ENCODE measurements at places on chromosomes 3 and 15.

GRCh38 chr3:186746008-186746407 is 28.8 kb downstream of the KNG1 start:
- peak; percentile 75 for DNase-seq

DNA sequence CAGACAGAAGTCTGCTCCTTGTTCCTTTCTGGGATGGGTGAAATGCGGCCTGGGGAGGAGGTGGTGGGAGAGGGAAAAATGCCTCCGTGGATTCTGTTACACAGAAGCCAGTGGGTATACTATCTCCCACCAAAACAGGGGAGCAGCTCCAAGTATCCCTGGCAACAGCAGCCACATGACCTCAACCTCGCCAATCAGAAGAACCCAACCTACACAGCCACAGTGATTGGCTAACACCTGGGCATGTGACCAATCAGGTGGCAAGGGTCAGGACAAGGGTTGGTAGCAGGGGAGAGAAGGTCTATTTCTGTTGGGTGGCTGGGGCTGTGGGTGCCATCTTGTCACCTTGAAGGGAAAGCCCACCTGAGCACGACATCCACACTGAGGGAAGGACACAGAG is 9.1 kb upstream of the ACAD9 start:
- DNase-seq, result no peak

DNA sequence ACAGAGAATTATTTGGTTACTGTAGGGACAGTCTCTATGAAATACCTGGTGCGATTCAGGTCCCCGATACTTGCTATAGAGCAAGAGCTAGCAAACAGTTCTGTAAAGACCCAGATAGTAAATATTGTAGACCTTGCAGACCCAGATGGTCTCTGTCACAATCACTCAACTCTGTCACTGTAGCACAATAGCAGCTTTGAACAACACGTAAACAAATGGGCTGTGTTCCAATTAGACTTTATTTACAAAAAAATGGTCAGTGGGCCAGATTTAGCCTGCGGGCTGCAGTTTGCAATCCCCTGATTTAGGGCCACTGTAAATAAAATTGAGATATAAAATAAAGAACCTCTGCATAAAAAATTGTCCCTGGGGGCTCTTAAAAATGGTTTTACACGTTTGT is 127.7 kb downstream of the SV2B start:
- no peak for DNase-seq

DNA sequence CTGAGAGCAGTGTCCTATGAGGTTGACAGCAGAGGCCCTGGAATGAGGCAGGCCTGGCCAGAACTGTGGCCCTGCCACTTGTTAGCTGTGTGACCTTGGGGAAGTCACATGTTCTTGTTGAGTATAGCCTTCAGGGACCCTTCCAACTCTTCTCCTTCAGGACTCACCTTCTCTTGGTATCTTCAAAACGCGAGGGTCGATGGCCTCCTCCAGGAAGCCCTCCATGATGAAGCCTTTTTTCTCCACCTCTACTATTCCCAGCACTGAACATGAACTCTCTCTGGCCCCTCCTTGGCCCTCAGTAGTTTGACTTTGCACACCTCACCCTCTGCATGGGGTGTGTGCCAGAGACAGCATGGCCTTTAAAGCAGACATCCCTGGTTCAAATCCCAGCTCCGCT is 195.1 kb upstream of the LINGO1 start:
- DNase-seq, result no peak

DNA sequence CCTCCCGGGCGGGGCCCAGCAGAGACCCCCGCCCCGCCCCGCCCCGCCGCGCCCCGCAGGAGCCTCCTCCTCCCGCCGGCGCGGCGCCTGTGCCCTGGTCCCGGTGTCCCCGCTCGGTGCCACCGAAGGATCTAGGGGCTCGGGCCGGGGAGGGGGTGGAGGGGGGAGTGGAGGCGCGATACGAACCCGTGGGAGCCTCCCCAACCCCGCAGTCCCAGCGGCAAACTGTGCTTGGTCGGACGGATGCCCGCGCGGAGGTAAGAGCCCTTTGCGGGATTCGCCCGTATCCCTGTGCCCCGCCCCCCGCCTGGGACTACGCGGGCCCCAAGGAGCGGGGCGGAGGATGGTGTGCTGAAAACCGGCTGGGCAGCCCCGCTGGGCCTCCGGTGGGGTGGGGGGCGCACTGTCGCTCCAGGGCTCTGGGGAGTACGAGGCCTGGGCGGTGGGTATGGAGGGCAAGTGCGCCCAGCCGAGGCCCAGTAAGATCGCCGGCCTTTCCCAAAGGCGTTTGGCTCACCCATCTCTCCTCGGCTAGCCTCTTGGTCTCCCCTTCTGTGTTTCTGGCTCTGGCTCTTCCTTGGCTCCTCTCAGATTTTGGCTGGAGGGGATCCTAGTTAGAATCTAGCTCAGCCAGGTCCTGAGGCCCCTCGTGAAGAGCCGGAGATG is 65.6 kb upstream of the POLG start:
- no peak for DNase-seq

DNA sequence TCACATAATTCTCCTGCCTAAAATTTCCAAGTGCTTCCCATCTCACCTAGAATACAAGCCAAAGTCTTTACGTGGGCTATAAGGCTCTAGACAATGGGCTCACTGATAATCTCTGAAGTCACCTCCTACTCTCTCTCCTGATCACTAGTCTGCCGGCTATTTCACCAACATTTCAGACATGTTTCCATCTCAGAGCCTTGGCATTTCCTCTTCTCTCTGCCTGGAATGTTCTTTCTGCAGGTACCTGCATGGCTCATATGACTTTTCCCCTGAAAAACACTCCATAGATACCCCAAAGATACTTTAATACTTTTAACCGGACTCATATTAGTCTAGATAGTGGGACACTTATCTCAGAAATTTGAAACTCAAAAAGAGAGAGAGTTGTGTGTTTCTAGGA is 32.7 kb downstream of the CD200 start:
- DNase-seq, result no peak

All from GM23248 (cell line).